CD4-positive, alpha-beta T cell treated with Interleukin-10 for 1 hour (primary cell): ENCODE measurements at places on chromosomes 5 and 9.

- peak; percentile 69 for DNase-seq
Observed at GRCh38 chr9:73154722-73155121, 3.1 kb downstream of the ANXA1 start.

GRCh38 chr9:111985315-111985714 lies 88.7 kb downstream of the UGCG start:
- no peak for DNase-seq

DNA sequence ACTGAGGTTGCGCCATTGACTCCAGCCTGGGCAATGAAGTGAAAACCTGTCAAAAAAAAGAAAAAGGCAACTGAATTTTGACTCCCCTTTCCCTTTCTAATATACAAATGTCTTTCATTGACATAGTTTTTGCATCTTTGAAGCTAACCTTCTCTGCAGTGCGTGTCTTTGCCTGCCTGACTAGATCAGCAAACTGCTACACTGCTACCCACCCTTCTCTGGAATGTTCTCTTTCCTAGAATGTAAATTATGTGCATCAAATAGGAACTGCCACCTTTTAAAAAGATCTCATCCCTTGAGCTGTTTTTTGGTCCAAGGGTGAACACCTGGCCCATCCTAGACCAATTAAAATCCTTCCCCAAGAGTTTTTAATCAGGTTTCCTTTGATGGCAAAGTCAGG lies 127.6 kb downstream of the SLC28A3 start:
- DNase-seq, result no peak

DNA sequence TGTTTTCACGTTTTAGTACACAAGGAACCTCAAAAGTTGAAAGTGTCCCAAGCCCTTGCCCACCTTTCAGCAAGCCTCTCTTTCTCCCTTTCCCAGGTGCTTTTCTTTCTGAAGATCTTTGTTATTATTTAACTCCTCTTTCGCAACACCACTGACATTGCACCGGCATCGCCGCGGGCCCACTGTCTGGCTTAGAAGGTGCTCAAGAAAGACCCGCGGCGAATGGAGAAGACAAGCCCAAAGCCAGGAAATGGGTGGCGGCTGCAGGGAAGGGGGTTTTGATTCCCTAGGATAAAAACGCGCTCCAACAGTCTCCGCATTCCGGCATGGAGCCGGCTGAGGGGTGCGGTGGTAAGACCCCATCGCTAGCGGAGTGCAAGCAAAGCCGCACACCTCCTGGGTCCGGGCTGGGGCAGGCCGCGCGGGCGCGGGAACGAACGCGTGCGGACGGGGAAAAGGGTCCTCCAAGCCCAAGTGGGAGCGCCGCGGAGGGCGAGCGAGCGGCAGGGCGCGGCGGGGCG lies 404 bp upstream of the AFAP1L1 start:
- no peak for DNase-seq

DNA sequence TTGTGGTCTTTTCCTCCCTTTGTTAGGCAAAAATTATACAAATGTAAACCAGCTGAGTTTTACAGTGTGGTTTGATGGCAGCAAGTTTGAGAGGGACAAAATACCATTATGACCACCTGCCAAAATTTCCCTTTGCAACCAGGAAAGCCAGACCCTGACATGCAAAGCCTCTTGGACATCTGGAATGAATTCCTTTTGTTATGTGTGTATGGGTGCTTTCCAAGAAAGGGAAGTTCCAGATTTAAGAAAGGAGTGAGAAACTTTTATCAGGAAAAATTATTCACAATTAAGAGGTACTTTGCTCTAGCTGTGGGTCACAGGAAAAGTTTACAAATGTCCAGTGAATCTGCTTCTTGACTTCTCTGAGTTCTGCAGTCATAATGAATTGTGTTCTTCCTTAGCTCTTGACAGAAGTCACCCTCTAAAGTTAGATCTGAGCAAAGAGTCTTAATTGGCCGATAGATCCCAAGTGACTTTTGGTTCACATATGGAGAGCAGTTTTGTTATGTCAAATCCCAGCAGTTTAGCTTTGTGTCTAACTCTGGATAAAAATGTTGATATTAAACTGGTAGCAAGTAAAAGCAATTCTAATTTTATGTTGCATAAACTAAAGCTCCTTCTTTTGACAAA lies 295.9 kb upstream of the ZNF608 start:
- DNase-seq, result no peak

- no peak for DNase-seq
Observed at GRCh38 chr5:173391031-173391430, 62.8 kb upstream of the STC2 start.

DNA sequence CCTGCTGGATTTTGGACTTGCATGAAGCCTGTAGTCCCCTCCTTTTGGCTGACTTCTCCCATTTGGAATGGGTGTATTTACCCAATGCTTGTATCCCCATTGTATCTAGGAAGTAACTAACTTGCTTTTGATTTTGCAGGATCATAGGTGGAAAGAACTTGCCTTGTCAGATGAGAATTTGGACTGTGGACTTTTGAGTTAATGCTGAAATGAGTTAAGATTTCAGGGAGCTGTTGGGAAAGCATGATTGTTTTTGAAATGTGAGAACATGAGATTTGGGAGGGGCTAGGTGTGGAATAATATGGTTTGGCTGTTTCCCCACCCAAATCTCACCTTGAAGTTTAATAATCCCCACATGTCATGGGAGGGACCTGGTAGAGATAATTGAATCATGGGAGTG lies 189.6 kb upstream of the CDKN2B start:
- DNase-seq, result no peak

DNA sequence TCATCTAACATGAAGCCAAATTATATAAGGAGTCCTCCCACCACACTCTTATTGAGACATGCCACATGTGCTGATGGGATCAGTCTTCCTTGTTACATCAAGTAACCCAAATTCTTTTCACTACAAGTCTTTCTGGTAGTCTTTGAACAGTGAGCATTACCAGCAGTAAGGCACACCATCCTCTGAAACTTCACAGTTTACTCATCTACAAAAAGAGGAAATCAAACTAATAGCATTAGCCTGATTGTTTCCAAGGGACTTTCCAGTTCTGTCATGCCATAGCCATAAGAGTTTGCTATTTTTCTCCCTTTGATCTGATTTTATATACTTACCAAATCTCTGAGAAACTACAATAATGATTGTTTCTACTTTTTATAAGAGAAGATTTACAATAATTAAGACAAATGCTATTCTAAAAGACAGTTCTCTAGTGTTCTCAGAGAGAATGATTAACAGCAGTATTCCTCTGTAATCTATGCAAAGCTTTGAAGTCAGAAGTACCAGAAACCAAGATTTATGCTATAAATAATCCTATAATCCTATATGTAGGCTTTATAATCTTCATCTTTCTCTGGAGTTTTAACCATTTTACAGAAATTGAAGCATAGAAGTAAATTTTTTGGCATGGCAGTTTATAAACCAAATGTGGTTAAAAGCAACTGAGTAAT lies 166.2 kb upstream of the ACO1 start:
- DNase-seq, result no peak

DNA sequence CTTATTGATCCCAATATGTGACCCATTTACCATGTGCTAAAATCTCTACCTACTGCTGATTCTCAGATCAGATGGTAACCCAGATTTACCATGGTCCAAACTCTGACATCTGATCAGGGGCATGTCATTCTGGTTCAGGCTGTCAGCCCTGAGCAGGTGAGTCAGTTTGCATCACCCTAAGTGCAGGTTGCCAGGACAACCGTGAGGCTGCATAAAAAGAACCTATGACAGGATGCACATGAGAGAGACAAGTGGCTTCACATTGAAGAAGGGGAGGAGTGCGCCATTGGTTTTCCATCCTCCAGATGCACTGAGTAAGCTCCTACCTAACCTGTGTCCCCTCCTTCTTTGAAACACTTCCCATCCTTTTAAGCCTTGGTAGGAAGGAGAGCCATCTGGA lies 801 bp upstream of the PRSS3 start:
- DNase-seq, result no peak

DNA sequence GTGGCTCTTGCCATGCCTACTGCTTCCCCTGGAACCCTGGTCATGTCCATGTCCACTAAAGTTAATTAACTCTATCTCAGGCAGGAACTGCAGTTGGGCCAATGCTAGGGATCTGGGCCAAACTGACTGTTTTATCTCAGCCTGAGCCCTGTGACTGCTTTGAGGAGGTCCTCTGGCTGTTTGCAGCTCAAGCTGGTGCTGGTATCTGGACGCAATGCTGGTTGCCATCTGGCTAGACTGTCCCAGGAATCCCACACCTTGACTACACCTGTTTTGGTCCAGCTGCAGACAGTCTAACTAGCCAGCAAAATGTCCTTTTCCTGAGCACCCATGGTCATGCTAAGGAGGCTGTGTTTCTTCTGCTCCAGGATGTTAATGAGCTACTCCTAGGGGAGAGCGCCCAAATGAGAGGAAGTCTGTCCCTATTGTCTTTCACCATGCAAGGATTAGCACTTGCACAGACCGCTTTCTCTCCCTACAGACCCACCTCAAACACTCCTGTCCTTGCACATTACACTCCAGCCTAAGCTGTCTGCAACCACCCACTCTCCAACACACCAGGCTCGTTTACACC lies 251.0 kb downstream of the SH3GL2 start:
- DNase-seq, result no peak

DNA sequence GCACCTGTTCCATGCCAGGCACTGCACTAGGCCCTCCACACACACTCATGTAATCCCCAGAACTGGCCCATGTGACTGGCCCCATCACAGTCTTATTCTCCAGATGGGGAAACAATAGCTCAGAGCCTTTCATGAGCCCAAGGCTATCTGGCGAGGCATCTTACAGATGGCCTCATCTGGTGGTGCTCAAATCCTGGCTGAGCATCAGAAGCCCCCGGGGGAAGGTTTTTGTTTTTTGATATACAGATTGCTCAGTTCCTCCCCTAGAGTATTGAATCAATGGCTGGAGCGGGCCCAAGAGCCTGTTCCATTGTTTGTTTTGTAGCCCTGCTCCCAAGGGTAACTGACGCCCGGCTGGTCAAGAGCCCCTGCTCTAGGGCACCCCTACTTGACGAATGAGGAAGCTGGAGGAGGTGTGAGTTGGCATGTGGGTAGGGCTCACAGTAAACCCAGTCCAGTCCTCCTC lies 145.3 kb upstream of the RAPGEF1 start:
- DNase-seq, result no peak

DNA sequence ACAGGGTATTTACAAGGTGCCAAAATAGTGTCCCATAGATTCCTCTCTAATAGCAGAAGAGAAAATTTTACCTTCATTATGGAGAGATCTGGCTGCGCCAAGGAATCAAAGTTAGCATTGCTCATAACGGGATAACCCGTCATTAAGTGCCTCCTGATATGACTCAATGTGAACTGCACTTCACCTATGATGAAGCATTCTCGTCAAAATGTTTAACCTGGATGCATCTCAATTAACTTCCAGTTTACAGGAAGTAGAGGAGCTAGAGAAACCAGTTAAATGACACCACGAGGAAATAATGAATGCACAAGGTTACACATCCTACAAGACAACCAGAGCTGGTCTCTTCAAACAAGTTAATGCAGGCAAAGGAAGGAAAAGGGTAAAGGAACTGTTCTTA lies 17.2 kb downstream of the FBXW11 start:
- DNase-seq, result no peak
